ENCODE measurements at places on chromosomes 6 and 20.

DNA sequence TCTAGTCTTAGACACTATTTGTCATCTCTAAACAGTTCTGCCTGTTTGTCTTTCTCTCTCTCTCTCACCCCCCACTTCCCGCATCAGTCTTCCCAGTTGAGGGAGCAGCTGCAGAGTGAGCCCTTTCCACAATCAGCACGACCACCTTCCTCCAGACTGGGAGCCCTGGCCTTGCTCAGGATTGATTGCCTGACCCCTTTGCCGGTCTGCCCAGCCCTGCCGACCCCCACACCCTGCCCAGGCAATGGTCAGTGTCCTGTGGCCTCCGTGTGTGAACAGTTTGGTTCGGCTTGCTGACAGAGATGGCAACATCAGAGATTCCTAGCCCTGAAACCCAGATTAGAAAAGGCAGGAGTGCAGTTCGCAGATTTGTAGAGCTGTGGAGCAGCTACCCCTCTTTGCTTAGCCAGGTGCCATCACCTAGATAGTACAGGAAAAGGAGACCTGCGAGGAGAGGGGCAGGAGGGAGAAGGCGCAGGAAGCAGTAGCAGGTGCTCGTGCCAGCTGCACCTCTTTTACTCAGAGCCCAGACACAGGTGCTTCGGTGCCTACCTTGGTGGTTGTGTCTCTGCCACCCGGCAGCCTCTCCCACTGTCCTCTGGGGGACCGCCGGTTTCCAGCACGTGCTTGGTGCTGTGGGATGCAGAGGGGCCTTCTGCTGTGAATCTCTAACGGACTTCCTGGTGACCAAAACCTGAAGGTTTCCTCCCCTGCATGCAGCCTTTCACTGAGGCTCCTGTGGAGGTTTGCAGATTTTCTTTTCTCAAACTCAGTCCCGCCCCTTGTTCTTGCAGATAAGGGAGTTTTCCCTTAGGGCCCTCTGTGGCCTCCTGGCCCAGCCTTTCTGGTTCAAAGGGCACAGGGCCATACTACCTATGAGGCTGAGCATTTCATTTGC is 92.4 kb downstream of the SCML4 start:
- no peak for DNase-seq

GRCh38 chr6:99111590-99111989 is 163.8 kb upstream of the FBXL4 start:
- DNase-seq, result no peak

- DNase-seq, result no peak
These were observed 50.8 kb downstream of the PSMG4 start for GRCh38 chr6:3309391-3310050.

DNA sequence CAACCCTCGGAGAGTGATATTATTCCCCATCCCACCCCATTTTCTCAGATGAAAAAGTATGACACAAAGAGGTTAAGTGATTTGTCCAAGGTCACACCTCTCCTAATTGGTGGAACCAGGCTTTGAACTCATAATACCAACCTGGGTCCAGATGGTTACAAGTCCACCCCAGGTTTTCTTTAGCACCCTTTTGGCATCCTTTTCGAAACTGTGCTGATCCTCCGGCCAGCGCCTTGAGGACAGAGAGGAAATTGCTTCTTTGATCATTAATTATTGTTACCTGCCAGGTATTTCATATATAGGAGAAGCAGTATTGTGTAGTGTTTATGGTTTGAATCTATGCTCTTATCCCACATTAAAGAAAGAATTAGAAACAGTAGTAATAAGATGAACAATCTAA is 29.3 kb upstream of the PDYN start:
- DNase-seq, result no peak

GRCh38 chr20:32879538-32879937 is 20.8 kb downstream of the EFCAB8 start:
- DNase-seq, result no peak

DNA sequence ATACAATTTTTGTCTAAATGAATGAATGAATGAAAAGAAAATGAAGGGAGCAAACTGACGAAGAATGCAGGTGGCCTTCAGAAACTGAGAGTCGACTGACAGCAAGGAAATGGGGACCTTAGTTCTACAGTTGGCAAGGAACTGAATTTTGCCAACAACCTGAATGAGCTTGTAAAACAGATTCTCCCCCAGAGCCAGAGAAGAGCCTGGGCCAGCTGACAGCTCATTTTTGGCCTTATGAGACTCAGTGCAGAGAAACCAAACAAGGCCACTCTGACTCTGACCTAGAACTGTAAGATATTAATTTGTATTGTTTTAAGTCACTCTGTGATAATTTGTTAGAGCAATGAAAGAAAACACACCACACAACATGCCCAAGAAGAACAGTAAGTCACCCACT is 21.8 kb downstream of the MAN1A1 start:
- no peak for DNase-seq

DNA sequence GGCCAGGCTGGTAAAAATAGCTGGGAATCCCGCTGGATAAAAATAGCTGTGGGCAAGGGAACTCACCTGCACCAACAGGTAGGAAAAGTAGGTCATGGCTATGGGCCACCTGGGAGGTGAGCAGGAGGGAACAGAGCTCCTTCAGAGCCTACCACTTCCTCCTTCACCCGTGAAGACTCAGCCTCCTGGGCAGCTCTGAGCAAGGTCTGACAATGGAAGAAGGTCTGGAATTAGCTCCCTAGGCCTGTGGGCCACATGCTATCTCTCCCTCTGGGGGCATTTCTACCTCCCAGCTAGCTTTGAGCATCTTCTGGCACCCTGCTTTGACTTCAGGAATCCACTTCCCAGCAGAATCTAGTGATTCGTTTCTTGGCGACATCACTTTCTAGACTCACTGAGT is 153.9 kb downstream of the MRPL14 start:
- DNase-seq, result no peak

DNA sequence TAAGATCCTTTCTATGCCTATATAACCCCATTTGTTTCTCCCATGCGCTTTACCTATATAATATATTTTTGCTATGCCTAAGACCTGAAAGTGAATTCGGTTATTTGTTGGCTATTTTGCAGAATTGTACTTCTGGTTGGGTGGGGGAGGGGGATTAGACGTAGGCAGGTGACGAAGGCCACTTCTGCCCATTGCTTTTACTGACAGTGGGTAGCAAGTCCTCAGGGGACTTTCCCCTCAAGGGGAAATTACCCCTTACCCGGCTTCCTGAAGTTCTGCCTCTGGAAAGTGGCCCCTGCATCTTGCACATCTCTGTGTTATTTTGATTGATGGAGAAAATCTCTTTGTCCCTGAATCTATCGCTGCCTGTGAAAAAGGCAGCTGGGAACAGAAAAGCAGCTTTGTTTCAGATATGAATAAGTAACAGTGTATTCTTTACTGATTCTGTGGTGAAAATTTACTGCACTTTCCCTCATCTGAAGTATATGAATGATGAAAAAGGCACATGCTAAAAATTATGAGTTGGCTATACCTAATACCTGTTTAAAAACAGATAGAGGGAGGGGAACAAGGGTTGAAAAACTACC is 133.9 kb downstream of the UTRN start:
- no peak for DNase-seq

GRCh38 chr6:117548797-117549301 is 53.5 kb downstream of the GOPC start:
- DNase-seq, result peak; percentile 36

DNA sequence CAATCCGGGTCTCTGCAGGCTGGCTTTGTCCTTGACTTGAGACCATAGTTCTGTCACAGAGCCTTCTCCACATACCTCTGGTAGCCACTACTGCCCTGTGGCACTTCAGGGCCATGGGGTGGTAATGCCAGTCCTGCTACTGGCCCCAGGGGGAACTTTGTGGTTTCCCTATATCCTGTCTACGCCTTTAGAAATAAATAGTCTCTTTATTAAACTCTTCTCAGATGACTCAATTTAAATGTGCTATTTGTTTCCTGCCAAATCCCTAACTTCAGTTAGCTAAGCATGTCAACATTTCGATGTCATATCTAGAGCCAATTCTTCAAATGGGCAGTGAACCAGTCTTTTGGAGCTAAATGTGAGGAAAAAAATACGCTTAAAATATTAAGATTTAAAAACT is 60.1 kb downstream of the SEL1L2 start:
- no peak for DNase-seq

GRCh38 chr20:24017458-24017755 is 28.8 kb upstream of the GGTLC1 start:
- peak; percentile 6 for DNase-seq

- no peak for DNase-seq
These were observed 108.5 kb upstream of the NHSL1 start for GRCh38 chr6:138607478-138608433.

DNA sequence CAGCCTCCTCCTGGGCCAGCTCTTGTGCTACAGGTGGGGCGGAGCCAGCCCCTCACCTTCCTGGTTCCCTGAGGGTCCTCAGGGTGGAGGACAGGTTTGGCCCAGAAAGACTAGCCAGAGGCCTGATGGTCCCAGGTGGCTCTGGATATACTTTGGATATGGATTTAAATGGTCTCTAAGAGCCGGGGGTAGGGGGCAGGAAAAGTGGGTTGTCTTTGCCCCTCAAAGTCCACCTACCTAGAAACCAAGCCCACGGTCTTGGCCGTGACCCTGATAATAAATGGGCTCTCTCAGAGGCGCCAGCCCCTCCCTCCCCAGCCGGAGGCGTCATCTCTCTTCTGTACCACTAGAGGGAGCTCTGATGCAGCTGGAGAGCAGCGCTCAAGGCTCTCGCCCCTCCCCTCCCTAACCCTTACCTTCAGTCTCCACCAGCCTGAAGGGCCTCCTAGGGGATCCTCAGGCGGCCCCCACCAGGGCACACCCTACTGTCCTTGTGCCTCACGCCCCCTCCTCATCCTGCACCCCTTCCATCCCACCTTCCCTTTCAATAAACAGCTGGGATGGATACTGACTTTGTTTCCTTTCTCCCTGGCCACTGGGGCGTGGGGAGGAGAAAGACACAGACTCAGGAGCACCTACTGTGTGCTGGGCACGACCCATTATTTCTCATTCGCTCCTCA is 7.5 kb downstream of the NRSN2 start:
- peak; percentile 71 for DNase-seq

DNA sequence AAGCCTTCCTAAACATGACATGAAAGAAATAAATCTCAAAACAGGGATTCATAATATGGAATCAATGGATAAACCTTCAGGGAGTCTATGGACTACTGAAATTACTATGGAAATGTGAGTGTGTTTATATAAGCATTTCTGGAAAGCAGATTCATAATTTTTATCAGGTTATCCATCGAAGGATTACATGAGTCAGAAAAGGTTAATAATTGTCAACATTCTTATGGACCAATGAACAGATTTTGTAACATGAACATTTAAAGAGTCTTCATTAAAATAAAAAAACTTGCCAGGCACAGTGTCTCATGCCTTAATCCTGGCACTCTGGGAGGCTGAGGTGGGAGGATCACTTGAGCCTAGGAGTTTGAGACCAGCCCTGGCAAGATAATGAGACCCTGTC is 84.8 kb downstream of the AHI1 start:
- no peak for DNase-seq

- DNase-seq, result no peak
These were observed 25.4 kb upstream of the FOXF2 start for GRCh38 chr6:1363729-1364572.

DNA sequence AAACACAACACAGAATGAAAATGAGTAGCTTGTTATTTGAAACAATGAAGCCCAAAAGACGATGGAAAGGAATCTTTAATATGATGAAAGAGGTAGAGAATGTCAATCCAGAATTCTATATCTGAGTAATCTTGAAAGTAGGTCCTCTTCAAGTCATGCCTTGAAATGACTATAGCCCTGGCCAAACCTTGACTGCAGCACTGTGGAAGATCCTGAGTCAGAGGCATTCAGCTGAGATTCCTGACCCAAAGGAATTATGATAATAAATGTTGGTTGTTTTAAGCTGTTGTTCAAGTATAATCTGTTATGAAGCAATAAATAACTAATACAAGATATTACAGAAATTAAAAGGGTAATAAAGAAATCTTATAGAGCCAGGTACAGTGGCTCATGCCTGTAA is 64.8 kb downstream of the IBTK start:
- DNase-seq, result no peak

GRCh38 chr20:11906626-11907480 is 10.8 kb upstream of the BTBD3 start:
- no peak for DNase-seq

DNA sequence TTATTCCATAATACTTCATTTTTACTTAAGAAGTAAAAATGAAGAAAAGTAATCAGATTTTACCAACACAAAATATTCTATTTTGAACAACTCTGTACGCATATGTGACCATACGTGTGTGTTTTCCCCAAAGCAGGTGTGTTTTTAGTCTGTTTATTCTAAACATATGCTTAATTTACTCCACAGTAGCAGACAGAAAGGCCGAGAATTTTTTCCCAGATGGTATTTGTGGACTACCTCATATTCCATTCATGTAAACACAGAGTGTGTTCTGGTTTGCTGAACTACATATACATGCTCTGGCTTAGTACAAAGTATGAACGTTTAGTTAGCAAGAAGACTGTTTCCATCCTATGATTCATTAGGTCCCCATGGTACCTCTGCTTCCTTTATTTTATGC is 233.3 kb upstream of the RUNX2 start:
- DNase-seq, result no peak

GRCh38 chr6:7975764-7976146 is 65.2 kb upstream of the TXNDC5 start:
- DNase-seq, result no peak

DNA sequence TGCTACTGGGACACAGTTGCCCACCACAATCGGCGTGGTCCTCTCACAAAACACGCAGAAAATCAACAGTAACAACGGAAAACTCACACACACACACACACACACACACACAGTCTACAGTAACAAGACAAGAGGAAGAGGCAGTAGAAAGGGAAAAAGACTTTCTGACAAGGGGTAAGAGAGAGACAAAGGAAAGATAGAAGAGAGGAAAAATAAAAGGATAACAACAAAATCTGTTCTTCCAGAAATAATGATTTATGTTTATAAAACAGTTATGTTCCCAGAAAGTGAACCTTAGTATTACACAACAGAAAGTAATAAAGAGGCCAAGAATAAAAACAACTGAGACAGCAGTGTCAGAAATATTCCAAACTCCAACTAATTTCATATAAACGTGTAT is 2.9 kb downstream of the RANBP9 start:
- DNase-seq, result no peak

- DNase-seq, result no peak
These were observed 6.1 kb upstream of the FRK start for GRCh38 chr6:116066789-116067188.

- no peak for DNase-seq
These were observed 161.7 kb downstream of the PLCB1 start for GRCh38 chr20:8293750-8294149.

DNA sequence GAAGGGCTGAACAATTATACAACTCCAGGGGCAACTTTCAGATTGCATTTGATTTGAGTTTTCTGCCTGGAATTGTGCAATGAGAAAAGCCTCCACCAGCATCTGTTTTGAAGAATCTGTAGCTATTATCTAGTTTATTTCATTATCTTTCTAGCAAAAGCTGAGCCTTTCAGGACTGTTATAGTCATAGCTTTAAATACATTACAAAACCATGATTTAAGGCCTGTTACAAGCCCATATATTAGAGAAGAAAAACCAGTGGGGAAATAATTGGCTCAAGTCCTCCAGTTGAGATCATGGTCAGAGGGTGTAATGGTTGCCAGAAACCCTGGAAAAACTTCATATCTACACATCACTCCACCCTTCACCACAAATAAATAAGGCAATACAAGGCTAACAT is 676.2 kb downstream of the HDGFL1 start:
- DNase-seq, result no peak

GRCh38 chr6:105992315-105992961 is 93.7 kb upstream of the PRDM1 start:
- DNase-seq, result peak; percentile 90
